ENCODE measurements at places on chromosomes 6 and 20.

DNA sequence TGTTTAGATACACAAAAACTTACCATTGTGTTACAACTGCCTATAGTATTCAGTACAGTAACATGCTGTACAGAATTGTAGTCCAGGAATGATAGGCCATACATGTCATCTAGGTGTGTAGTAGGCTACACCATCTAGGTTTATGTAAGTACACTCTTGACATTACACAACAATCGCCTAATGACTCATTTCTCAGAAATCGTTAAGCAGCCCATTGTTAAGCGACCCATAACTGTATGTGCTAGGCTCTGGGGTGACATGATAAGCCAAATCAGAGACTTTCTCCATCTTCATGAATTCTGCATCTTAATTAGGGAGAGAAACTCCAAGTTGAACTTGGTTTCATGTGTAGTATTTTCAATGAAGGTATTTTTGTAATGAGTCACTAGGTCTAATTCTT lies 17.2 kb downstream of the STK35 start:
- no peak for DNase-seq

GRCh38 chr6:168134560-168135201 lies 55.7 kb upstream of the FRMD1 start:
- no peak for DNase-seq

GRCh38 chr20:59042151-59042795 lies at the start of gene PRELID3B:
Gene PRELID3B (minus strand): TSS chr20:59042786. CDS start chr20:59042730, 56 bp downstream.
- DNase-seq: no peak

DNA sequence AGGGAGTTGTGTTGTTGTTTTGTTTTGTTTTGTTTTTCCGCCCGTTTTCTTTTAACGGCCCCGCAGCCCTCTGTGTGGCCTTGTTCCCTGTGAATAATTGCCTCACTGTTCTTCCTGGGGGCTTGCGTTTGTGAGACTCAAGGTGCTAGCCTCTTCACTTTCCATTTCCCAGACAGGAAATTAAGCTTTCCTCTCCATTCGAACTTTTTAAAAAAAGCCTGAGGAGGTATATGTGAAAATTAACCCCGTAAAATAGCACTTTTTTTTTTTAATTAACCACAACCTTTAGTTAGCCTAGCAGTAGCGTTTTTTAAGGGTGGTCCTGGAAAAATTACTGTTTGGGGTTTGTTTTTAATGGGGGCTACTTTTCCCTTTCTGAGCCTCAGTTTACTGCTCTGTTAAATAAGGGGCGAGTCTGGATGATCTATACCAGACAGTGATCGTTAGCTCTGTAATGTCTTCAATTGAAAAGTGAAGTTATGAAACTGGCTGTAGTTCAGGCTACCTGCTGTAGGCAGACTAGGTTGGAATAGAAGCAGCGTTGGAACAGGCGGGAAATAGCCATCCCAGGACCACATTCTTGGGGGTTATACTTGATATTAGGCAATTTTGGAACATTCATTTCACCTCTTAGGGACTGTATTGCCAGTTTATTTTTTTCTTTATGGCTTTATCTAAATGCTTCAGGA lies 1.7 kb downstream of the STX16 start:
- DNase-seq: no peak

Measured in activated T-cell treated with anti-CD3 and anti-CD28 coated beads for 1 hour (primary cell).